ENCODE measurements at places on chromosomes 2 and 18. TPM values are rescaled to one million over a fixed set of nuclear protein-coding genes. Genes with fewer than 3 reads are reported as not detected.

Gene CRIM1
- total RNA-seq: 4.3 TPM

DNA sequence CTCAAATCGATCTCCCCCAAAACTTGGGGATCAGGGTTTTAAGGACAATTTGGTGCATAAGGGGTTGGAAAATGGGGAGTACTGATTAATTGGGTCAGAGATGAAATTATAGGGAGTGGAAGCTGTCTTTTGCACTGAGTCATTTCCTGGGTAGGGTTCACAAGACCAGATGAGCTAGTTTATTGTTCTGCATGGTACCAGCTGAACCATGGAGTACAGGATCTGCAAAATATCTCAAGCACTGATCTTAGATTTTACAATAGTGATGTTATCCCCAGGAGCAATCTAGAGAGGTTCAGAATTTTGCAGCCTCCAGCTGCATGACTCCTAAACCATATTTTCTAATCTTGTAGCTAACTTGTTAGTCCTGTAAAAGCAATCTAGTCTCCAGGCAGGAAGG lies 73.1 kb downstream of the CPO start:
- DNase-seq: no peak

Gene ATP8B1
- total RNA-seq: not detected

Gene ZNF638
- total RNA-seq: 71.1 TPM

Gene CCDC121
- total RNA-seq: 0.92 TPM

All from CD8-positive, alpha-beta T cell (primary cell).